ENCODE measurements at places on chromosomes 2 and 18.

- DNase-seq: peak; percentile 82
Measured at GRCh38 chr2:238231251-238231793, 8.5 kb downstream of the HES6 start.

GRCh38 chr2:43129676-43130547 is 96.5 kb downstream of the ZFP36L2 start:
- DNase-seq: peak; percentile 43

DNA sequence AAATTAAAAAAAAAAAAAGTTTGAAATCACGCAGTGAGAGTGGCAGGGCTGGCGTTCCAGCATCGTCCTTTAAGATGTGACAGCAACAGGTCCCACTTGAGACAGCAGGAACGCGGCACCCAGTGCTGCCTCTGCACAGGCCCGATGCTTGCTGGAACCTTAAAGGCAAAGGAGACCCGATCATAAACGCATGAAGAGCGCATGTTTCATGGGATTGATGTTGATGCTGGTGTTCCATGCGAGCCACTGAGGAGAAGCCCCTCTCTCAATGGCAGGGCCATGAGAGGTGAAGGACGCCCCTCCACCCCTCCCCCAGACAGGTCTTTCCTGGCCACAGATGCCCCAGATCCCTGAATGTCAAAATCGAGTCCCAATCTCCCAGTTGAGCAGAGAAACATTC is 17.9 kb upstream of the ALPI start:
- no peak for DNase-seq

- no peak for DNase-seq
Measured at GRCh38 chr2:241490825-241491506, 17.4 kb downstream of the STK25 start.

DNA sequence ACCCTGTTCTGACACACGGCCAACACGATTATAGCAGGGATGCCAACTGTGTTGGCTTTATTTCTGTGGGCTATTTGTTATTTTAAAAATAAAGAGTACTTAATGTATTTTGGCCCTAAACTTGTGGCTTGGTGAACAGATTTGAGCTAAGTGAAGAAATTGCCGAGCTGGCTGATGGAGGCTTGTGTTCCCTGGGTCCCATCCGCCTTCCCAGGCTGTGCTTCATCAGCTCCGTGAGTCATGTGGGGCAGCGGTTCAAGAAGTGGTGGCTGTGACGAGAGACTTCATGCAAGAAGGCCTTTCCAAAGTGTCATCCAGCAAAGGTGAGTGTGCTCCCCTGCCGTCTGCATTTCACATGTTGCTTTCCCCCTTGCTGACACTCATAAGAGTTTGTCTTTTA is 73.6 kb upstream of the NCK2 start:
- DNase-seq: no peak

DNA sequence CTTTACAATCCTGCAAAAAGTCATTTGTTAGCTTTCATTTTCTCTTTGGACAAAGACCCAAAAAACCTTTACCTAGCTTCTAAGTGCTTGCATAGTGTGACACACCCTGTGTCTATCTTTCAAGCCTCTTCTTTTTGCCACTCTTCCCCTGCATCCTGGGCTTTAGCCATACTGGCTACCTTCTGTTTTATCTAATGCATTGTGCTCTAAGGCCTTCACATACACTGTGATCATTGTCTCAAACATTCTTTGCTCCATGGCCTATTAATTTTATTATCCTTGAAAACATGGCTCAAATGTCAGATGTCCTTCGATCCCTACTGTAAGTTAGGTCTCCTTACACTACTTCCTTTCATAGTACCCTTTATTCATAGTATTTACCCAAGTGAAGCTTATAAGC is 84.4 kb downstream of the PIK3C3 start:
- no peak for DNase-seq

GRCh38 chr2:42132191-42132965 is 36.8 kb upstream of the EML4 start:
- DNase-seq: no peak

DNA sequence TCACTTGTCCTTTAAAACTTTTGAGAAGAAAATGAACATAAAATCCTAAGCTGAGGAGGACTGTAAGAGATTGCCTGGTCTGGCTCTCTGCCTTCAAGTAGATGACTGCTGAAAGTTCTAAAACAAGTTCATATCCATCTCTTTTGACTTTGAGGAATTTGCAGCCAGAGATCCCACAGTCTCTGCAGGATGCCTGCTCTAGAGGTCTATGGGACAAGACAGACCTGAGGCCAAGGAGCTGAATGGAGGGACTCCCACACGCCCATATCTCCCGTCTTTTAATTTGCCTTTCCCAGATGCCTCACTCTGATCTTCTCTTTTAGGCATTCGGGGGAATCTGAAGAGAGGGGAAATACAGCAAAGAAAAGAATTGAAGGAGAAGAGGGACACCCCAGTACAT is 255.9 kb upstream of the RASGRP3 start:
- DNase-seq: no peak

DNA sequence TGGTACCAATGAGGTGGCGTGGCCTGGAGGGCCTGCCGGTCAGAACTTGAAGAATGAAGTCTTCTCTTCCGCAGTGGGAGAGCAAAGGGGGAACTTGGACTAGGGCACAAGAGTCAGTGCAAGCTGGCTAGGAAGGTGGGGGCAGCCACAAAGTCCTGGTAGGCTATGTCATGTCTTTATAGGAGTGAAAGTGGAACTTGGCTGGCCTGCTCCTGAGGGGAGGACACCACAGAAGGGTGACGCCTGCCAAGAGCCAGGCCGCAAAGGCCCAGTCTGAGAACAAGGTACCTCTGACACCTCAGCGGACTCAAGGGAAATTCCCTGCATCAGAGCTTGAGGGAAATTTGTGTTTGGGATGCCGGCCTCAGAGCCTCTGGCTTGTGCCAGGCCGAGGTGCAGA is 32.2 kb upstream of the MAP3K20 start:
- no peak for DNase-seq

DNA sequence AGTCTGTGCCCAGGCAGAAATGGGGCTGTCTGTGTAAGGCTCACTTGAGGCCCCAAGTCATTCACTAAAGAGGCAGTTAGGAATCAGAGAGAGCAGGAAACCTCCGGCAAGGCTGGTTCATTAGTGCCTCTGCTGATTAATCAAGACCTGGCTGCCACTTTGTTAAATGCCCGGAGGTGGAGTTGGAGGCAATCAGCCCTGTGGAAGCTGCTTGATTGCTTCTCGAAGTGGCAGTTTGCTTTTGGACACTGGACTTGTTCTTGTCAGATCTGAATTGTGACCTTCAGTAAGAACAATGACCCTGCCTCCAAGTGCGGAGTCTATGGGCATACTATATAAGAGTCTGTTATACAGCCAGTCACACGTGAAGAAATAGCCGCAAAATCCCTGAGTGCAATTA is 183.9 kb upstream of the LINC00305 start:
- DNase-seq: no peak

GRCh38 chr18:60372596-60372995 is at the start of gene MC4R:
Gene MC4R (minus strand): TSS chr18:60372775. CDS start chr18:60372349, 426 bp downstream.
- DNase-seq: no peak

DNA sequence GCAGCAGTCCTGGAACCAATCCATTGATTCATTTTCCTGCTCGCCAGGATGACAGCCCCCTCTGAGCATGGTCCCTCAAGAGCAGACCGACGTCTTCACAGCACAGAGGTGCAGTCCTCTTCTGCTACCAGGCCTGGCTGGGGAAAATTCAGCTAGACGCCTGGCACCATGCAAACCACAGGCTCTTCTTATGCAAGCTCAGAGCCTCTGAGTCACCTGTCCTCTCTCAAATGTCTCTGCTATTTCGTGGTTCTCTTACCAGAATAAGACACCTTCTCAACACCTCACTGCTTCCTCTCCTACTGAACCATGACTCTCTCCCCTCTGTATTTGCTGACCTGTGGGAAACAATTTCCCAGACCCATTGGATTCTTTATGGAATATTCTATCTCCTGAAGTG is 79.8 kb upstream of the CYRIA start:
- DNase-seq: peak; percentile 30

DNA sequence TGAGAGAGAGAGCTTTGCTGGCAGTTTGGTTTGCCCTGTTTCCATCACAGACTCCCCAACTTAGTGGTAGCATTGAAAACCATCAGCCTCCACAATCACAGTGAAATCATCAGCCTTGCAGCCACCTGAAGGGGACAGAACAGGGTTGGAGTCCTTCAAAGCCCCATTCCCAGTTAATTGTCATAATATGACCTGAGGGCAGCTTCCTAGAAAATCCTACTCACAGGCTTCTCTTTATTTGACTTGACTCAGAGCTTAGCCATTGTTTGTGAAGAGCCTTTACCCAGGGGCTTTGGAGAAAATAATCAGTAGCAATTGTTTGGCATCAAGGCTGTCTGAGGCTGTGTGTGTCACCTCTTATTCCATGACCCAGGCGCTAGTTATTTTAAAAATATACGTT is 308.7 kb downstream of the CBLN2 start:
- DNase-seq: no peak

DNA sequence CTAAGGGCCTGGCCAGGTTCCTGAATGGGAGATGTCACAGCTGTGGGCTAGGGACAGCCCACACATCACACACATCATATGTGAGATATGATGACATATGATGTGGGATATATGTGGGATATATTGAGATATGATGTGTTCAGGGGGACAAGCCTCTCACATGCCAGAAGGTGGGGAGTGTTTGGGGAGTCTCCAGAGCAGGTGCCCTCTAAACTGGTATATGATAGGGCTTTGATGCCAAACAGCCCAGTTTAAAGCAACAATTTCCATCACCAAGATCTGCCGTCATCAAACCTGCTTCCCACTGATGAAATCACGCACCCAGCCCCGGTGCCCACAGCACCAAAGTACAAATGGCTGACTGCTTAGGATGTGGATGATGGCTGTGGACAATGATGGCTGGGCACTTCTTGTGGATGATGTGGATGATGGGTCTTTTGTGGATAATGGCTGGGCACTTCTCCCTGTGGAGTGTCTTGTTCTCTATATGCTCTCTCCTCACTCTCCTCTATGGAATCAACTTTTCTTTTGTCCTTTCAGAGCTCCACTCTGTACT is 50.9 kb downstream of the FBLN7 start:
- DNase-seq: peak; percentile 18

GRCh38 chr2:222239091-222239490 is 59.7 kb downstream of the PAX3 start:
- DNase-seq: no peak

DNA sequence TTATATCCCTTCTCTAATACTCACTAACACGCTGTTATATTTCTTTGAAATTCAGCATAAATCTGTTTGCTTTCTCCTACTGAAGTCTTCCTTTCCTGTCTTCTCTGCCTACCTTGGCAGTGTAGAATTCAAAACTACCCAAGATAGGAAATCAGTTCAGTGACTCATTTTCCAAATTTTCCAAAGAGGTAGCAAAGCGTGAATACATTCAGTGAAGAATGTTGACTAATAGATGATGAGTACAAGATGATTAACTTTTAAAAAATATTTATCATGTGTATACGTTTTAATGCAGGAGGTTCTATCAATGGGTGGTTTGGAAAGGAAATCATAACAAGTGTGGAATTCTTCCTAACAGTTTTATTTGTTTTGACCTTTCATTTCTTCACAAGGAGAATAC is 201.9 kb upstream of the SLC8A1 start:
- no peak for DNase-seq

- no peak for DNase-seq
Measured at GRCh38 chr2:168643979-168644378, 158.5 kb upstream of the NOSTRIN start.

DNA sequence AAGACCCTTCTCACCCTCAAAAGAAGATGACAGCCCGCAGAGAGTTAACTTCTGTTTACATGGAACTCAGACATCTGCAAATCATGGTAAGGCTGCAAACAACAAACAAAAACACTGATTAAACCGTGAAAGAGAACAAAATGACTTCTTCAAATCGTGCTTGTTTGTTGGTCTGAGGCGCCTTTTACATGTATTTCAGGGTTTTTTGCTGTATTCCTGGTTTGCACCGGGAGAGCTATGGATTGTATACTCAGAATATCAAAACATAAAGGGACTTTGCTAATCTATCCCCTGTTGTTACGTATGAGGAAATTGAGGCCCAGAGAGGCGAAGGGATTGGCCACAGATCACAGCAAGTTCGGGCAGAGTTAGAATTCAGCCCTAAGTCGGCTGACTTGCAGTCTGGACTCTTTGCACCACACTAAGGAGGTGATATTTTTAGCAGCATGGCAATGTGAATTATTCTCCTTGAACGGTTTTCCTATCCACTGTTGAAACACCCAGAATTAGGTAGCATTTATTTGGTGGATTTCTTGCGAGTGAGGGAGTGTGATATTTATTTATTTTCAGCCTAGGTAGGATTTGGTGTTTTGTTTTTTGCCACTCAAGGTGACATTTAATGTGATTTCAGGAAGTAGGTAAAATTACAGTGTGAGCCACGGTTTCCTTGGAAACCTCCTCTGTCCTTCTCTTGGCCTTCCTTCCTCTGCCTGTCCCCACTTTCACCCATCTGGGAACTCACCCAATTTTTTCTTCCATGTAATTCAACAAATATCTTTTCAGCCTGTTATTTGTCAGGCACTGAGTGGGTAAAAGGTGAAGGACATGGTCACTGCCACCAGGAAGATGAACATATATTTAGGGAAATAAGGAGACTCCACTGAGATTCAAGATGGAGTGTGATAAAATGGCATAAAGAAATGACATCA is 980 bp upstream of the PDE6D start:
- peak; percentile 18 for DNase-seq

- DNase-seq: no peak
Measured at GRCh38 chr2:149924028-149924427, 336.5 kb upstream of the MMADHC start.

GRCh38 chr2:219687272-219687671 is 59.8 kb downstream of the SLC4A3 start:
- DNase-seq: no peak

- DNase-seq: no peak
Measured at GRCh38 chr2:8268172-8268783, 413.6 kb upstream of the ID2 start.

DNA sequence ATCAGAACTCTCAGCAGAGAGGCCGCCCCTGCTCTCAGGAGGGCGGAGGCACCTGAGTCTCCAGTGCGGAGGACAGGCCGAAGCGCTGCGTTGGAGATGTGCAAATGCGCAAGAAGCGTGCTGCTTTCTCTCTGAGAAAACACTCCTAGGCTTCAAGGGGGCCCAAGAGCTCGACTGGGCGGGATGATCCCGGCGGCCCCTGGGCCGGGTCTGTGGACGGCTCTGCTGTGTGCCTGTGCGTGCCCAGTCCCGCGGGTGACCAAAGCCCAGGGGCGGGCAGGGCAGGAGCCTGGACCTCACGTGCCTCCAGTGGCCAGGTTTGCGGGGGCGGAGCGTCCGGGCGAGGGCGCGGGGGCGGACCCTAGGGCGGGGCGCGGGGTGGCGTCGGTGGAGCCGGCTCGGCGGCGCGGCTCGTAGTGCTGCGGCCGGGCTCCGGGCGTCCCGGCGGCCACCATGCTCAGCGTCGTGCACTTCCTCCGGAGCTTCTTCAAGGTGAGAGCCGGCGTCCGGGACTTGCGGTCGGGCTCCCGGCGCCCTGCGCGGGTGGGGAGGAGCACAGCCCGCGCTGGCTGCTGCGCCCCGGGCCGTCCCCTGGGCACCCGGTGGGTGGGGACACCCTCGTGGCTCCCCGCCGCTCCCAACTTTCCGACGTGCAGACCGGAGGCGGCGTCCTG is at the start of gene ARHGEF4:
ARHGEF4 (plus strand) TSS at position 414 of the 674 bp plus-strand sequence; CDS start at position 454, 40 bp downstream.
- peak; percentile 52 for DNase-seq

Measured in stimulated activated CD4-positive, alpha-beta T cell treated with anti-CD3 and anti-CD28 coated beads, Interleukin-15, amount 100 ng/mL, for 24 hours (primary cell).